Omental fat pad (tissue), 4 donors: ENCODE measurements at places on chromosomes 13 and 19. TPM values are rescaled to one million over a fixed set of nuclear protein-coding genes. Genes with fewer than 3 reads are reported as not detected.

The KIR2DL3 gene
- total RNA-seq: not detected

The VAV1 gene
- total RNA-seq: 18.9 TPM

The FFAR2 gene
- 0.75 TPM for total RNA-seq

DNA sequence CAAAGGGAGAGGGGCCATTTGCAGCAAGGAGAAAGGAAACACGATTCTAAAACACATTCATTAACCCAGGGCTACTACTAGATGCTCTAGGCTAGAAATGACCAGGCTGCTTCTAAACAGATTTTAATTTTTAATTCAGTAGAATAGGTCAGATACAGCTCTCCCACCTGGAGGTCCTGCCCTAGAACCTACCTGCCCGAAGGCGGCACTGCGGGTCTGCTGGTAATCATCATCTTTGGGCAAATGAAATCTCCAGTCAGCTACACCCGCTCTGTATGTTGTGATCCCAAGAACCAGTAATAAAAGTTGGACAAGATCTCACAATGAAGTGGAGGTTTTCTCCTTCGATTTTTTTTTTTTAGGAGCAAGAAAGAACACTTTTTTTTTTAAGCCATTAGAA lies 345.3 kb downstream of the ENOX1 start:
- no peak for DNase-seq

- peak; percentile 54 for DNase-seq
Observed at GRCh38 chr19:19860756-19861390, 4.8 kb upstream of the ZNF253 start.

GRCh38 chr13:77310579-77311279 lies 16.2 kb downstream of the MYCBP2 start:
- DNase-seq: no peak
